Right kidney (tissue), 9 donors: ENCODE measurements at places on chromosomes 1 and 21.

- no peak for DNase-seq
These were observed 204.6 kb downstream of the GABPA start for GRCh38 chr21:25939396-25939761.

GRCh38 chr1:68271596-68271995 is 39.3 kb upstream of the WLS start:
- DNase-seq = no peak

- no peak for DNase-seq
These were observed 8.7 kb downstream of the GBP4 start for GRCh38 chr1:89190017-89190416.

DNA sequence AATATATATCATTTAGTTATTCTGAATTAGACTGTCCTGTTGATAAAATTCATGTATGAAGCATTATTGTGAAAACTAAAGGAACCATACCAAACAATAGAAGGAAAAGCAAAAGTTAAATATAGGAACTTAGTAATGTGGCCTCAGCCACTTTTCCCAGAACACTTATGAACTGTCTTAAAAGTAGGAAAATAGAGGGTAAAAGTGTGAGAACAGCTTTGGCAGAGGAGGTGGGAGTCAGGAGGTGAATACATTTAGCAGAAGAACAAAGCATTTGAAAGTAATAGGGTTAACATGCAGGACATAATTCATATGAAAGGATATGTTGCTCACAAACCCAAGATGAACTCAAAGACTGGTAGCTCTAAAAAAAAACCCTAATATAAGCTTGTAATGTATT is 121.9 kb downstream of the KCNT2 start:
- no peak for DNase-seq

DNA sequence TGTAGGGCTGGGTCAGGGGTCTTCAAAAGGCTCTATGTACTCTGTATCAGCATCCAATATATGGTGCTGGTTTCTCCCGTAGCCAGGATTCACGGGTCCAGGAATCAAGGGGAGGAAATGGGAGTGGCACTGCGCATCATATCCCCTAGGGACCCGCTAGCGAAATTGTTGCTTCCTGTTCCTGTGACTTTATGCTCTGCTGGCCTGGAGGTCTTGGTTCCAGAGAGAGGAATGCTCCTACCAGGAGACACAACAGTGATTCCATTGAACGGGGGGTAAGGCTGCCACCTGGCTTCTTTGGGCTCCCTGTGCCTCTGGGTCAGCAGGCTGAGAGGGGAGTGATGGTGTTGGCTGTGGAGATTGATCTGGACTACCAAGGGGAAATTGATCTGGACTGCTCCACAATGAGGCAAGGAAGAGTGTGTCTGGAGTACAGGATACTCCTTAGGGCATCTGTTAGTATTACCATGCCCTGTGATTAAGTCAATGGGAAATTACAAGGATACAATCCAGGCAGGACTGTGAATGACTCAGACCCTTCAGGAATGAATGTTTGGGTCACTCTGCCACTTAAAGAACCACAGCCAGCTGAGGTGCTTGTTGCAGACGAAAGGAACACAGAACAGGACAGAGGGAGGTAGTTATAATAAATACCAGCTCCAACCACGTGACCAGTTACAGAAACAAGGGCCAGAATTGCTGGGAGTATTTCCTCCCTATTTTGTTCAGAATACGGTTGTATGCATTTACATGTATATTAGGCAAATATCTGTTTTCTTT is 10.2 kb downstream of the SPSB1 start:
- DNase-seq = no peak
